ENCODE measurements at places on chromosomes 3 and 15.

GRCh38 chr3:164208048-164208447, 870.2 kb downstream of the SI start:
- no peak for DNase-seq

GRCh38 chr3:11384074-11384473, 111.9 kb downstream of the ATG7 start:
- DNase-seq: no peak

DNA sequence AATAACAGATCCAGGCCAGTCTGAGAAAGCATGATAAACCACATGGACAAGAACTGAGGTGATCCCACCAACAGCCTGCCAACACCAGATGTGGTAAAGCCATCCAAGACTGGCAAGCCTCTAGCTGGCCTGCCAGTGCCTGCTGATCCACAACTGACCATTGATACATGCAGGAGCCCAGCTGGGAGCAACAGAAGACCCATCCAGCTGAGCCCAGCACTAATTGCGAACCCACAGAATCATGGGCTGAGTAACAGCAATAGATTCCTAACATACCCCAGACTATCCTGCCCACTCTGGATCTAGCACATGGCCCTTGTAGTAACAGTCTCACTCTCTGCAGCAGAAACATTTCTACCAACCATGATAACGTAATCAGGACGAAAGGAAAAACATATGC, 10.6 kb downstream of the MGLL start:
- no peak for DNase-seq

DNA sequence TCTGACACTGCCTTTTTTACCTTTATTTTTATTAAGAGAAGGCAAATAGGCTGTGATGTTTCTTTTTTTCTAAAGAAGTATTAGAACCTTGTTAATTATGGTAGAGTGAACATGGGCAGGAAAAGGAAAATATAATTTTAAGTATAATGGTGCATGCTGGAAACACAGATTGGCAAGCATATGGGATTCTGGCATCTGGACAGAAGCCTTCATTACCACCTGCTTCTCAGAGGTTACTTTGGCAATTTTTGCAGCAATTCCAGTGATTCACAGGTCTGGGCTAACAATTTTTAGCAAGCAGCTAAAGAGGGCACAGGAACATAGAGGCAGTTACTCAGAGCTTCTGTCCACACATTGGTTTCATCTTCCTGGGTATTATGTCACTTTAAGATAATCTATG, 258.3 kb downstream of the DIPK2A start:
- no peak for DNase-seq

Data from right cardiac atrium (tissue), 5 donors.